Posterior cingulate gyrus (tissue), 11 donors: ENCODE measurements at places on chromosomes 7 and 10.

- no peak for DNase-seq
These were observed 775.1 kb downstream of the GATA3 start for GRCh38 chr10:8829592-8829991.

DNA sequence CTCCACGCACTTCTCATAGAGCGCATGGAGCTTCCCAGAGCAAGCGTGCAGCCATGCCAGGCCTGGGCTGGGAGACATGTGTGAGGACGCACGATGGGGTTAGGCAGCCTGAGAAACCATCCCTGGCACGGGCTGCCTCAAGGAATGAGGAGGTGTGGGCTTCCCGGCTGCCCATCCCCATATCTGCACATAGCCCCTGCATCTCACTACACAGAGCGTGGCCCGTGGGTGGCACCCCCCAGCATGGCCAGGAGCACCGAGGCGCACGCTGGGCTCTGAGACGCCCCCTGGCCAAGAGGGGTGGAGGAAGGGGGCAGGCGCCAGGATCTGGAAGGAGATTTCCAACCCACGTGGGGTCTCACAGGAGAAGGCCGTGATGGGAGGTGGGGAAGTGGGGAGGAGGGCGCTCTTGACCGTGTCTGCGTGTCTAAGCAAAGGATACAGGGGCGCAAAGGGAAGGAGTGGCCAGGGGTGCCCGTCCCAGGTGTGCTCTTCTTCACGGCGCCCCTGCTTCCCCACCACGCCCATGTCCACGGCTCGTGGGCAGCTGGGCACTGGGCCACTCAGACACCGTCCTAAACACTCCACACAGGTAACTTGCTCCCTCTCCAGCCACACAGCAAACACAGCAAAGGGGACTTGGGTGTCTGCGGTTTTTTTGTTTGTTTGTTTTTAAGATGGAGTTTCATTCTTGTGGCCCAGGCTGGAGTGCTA is 340.5 kb downstream of the PTPRN2 start:
- DNase-seq: no peak

- no peak for DNase-seq
These were observed 122.3 kb upstream of the NEBL start for GRCh38 chr10:21019436-21019835.

DNA sequence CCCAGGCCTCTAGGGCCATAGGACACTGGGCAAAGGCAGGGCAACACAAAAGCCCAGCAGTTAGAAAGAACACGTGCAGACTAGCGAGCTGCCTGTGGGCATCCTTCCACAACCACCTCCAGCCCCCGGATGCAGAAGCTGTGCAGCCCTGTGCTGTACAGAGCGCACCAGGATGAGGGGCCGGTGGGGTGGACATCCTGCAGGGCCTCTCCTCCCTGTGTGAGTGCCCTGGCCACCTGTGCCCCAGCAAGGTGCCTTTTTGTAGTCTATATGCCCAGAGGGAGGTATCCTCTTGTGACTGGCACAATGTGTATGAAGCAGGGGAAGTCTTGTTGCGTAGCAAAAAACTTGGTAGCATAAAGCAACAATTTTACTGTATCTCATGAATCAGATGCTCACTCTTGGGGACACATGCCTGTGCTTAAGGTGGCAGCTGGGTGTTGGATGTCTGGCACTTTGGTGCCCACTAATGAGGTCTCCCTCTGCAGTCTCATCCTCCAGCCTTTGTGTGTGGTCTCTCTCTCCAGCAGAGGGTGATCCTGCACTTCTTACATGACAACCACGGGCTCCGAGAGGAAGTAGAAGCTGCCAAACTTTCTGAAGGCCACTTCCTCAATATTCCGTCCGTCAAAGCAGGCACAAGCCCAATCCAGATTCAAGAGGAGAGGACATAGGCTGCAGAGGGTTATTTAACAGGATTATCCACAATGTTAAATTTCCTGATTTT is 8.7 kb downstream of the NCAPG2 start:
- peak; percentile 38 for DNase-seq

GRCh38 chr10:126917975-126918908 is 13.0 kb downstream of the DOCK1 start:
- no peak for DNase-seq

GRCh38 chr10:24152270-24152669 is 56.7 kb upstream of the KIAA1217 start:
- no peak for DNase-seq
